Choroid plexus epithelial cell (primary cell): ENCODE measurements at places on chromosomes 6 and 20.

- peak; percentile 41 for DNase-seq
These were observed 104.3 kb downstream of the ADGRG6 start for GRCh38 chr6:142406131-142406530.

DNA sequence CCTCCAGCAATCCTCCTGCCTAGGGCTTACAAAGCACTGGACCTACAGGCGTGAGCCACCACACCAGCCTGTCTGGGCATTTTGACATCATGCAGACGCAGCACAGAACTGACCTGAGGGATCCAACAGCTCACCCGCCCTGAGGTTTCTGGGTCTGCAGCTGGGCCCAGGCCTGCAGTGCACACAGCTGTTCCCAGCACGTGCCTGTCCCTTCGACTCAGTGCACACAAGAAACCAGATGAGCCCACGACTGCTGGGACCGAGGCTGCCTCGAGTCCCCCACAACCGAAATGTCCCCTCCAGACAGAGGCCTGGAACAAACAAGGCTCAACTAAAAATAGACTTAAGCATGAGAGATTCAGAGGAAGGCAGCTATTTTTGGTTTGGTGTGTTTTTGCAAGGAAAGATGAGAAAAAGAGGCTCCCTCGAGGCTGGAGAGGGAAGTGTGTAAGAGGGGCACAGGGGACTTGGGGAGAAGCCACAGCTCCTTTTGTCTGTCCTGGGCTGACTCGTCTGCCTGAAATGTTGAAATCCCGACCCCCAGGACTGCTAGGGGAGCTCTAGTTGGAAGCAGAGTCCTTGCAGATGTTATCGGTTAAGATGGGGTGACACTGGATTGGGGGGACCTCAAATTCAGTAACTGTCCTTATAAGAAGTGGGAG, 66.3 kb downstream of the YTHDF1 start:
- no peak for DNase-seq

DNA sequence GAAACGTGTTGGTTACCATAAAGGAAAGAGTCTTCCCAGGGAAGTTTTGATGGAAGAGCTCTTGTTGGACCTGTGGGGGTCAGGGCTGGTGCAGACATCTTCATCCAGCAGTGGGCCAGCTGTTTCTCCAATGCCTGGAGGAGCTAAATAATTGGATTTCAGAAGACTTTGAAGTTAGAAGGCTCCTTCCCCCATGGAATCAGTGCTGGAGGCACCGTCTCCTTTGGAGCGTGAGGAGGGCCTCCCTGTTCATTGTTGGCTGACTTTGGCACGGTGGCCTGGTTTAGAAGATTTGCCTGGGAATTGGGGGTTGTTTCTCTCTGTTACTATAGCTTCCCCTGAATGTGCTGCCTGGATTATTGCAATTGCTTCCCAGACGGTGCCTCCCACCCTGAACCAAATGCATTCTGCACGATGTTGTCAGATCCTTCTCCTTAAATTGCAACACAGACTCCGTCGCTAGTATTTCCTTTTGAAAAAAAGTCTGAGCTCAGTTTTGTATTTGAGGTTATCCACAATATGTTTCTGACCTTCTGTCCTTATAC, 27.7 kb upstream of the KCNG1 start:
- DNase-seq, result peak; percentile 11

DNA sequence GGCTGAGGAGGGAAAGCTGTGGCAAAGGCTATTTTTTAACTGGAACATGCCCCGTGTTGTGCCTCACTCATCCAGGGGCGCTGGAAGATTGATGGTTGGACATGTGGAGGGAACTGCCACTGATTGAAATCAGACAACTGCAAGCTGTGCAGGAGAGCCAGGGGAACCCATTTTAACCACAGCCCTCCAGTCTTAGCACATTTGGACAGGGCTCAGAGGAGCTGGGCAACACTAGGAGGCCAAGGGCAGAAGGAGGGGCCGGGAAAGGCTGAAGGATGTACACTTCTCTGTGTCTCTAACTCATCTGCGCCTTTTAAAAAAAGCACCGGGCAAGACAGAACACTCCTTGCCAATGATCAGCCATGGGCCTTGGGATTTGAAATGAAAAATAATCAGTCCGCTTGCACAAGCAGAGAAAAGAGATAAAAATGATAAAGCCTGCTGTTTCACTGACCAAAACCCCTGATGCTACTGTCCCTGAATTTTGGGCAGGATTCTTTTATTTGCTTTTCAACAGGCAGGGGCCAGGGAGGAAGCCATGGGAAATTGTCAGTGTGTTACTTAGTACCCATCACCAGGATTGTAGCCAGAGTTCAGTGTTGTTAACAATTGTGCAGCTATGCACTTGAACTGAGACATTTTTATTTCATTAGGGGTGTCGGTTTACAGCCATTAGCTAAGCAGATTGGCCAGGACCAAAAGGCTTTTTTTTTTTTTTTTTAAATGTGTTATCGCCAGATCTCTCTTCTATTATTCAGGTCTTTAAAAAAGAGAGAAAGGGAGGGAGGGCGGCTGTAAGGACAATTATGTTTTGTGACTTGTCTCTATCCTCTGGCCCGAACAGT, 109.3 kb upstream of the EYA4 start:
- DNase-seq, result peak; percentile 31
